CD4-positive, alpha-beta T cell treated with Interleukin-6 for 4 hours (primary cell): ENCODE measurements at places on chromosomes 3 and 15.
A peak's percentile ranks its signal among the peaks of the same experiment; 100 is the strongest.

- no peak for DNase-seq
These were observed 911.6 kb upstream of the ARPP21 start for GRCh38 chr3:34727700-34728099.

DNA sequence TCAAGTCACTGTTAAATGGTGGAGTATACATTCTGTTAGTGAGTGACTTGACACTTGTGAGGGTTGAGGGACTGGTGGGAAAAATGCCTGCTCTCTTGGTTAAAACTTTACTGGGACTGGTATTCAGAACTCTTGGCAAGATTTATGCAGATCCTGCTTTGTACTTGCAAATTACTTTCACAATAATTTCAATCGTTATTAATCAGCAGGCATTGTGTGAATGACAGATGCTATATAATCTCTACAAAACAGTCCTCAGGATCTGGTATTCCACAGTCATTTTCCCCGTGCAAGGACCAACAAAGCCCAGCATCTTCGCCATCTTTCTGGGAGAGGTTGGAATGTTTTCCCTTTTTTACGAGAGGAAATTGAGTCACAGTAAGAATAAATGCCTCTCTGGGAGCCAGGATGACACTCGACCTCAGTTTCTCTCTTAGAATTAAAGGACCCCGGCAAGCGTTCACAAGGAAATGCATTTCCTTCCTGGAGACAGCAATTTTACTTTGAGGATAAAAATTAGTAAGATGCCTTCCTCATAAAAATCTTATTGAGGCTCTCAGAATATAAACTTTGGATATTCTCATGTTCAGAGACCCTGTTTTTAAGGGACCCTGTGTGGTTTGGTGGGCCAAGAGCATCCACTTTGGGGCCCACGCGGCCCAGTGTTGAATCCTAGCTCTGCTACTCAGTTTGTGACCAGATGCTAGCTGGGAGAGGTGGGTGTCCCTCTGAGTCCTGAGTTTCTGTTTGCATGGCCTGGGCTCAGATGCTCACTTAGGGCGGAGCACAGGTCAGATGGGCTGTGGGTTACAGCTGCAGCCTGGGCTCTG, 45.3 kb upstream of the PLCL2 start:
- DNase-seq = no peak

DNA sequence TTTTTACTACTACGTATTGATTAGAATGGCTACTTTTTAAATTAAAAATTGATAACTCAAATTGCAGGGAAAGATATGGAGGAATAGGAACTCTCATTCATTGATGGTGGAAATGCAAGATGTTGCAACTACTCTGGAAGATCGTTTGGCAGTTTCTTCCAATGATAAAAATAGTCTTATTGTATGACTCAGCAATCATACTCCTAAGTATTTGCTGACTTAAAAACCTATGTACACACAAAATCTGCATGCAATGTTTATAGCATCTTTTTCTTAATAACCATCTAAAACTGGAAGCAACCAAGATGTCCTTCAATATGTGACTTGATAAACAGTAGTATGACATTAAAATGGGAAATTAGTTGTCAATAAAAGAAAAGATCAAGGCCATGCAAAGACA, 87.4 kb upstream of the LRRC3B start:
- DNase-seq = no peak

DNA sequence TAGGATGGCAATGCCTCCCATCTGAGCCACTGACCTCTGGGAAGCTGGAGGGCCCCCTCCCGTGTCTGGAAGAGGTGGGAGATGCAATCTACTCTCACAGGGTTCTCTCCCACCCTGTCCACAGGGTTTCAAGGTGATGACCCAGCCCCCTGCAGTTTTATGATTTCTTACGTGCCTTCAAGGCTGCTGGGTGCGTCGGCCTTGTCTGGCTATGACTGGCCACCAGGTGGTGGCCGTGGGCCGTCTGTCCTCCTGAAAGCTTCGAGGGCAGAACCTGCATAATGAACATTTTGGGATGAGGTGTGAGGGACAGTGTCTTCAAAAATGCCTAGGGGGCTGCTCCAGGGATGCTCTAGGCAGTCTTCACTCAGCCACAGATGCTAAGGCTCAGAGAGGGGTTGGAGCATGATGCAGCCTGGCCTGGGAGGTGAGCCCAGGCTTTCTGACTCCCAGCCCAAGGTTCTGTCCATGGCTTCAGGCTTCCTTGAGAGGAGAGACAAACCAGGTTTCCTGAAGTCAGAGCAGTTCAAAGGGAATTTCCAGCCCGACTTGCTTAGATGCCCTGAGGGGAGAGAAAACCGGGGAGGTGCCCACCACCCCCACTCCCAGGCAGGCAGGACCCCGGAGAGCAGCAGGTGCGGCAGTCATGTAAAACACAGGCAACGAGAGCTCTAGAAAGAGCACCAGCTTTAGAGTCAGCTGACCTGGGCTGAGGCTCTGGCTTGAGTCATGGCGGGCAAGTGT, 18.7 kb downstream of the ISG20 start:
- no peak for DNase-seq

- DNase-seq = no peak
These were observed 119.8 kb downstream of the PDCD6IP start for GRCh38 chr3:33918126-33918756.

GRCh38 chr15:25766417-25766816, 96.7 kb downstream of the ATP10A start:
- DNase-seq = no peak

DNA sequence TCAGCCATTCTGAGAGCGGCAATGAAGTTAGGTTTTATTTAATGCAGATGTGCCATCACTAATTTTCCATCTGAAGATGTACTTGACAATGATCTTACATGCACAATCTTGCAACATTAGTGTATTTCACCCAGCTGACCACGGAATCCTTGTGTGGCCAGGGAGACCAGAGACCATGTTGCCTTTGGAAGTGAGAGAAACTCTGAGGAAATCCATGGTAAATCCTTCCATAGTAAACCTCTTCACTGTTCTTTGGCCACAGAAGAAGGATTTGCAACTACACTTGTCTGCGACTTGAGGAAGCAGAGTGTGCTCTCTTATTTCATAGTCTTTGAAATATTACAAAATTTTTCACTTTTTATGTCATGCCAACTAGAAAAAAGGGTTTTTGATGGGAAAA, 128.4 kb upstream of the IGSF10 start:
- DNase-seq = no peak

DNA sequence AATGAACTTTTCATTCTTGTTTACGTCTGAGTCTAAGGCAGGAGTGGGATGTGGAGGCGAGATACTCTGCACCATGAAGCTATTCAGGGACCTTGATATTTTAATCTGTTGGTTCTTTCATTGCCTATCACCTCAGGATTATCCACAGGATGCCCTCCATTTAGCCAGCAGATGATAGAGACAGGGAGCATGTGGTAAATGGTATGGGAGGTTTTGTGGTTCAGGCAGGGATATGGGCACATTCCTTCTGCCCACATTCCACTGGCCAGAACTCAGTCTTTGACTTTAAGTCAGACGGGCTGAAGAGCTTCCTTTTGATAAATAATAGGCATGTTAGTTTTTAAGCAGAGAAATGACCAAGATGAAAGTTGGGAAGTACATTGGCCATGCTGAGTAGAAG, 548.0 kb upstream of the CCDC54 start:
- DNase-seq = no peak

GRCh38 chr3:143119009-143119914, at the start of gene CHST2:
CHST2 (plus strand) TSS chr3:143119771; CDS start chr3:143120817, 1,046 bp downstream.
- DNase-seq = peak; percentile 82

DNA sequence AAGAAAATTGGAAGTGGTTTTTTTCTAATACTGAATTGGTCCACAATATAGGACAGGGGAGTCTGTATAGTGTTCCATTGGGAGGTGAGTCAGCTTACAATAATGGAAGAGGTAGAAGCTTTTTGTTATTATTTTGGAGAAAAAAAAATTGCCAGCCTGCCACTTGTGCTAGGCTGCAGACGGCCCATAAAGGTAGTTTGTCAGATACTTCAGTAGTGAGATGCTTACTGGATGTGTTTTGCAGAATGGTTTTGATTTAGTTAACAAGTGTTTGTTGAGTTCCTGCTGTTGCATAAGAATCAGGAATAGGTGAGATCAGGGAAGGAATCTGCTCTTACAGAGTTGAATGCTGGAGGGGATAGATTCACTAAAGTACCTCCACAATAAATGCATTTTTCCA, 1.0 kb downstream of the DTWD1 start:
- DNase-seq = no peak
